NCI-H1092 treated with DMSO at 0.1 percent for 48 hours (cell line): ENCODE measurements at places on chromosomes 3 and 15.

- DNase-seq: no peak
These were observed 7.7 kb upstream of the DCP1A start for GRCh38 chr3:53354945-53355498.

GRCh38 chr3:114464548-114464947 is 170.7 kb downstream of the TIGIT start:
- DNase-seq: no peak

- DNase-seq: no peak
These were observed 322.3 kb downstream of the ARRDC4 start for GRCh38 chr15:98282656-98283332.

DNA sequence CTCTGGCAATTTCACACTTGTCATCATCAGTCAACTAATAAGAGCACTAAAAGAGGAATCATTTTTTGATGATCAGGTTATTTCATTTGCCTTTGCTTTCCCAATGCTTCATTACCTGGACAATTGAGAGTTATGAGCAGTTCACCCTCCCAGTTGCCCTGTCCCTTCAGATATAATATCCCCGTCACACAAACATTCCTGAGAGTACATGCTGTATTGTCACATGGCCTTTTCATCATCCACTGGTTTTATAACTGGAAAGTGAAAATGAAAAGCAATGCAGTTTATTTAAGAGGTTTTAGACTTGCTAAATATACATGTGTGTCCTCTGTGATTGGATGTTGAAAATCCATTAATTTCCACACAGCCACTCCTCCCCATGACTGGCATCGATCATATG is 9.0 kb downstream of the RORA start:
- DNase-seq: no peak

GRCh38 chr15:97653896-97654295 is 306.6 kb upstream of the ARRDC4 start:
- DNase-seq: no peak

DNA sequence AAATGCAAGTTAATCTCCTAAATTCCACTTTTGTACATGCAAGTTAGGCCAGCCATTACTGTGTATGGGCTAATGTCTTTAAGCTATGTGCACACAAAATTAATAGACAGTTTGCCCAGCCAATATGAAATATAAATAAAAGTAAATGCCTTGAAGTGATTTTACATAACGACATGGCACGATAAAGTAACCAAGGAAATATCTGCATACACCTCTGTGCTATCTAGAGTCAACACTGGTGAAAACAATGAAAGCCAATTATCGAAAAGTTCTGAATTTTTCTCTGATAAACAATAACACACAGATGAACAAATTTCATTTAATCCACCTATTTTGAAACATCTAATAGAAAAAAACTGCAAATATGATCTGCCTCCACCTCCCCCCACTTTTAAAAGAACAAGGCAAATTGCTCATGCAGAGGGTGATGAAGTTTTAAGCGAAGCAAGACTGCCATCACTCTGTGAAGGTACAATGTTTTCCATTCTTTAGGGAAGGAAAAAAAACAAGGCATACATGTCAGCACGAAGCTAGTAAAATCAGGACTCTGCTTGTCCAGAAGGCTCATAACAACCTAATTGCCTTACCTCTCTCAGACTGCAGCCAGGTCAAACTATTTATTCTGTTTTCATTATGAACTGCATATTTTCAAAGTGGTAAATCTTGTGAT is 317.7 kb downstream of the MECOM start:
- DNase-seq: no peak
